ENCODE measurements at places on chromosomes 6 and 20.

- peak; percentile 43 for DNase-seq
These were observed 9.6 kb downstream of the IGF2R start for GRCh38 chr6:159978291-159979135.

DNA sequence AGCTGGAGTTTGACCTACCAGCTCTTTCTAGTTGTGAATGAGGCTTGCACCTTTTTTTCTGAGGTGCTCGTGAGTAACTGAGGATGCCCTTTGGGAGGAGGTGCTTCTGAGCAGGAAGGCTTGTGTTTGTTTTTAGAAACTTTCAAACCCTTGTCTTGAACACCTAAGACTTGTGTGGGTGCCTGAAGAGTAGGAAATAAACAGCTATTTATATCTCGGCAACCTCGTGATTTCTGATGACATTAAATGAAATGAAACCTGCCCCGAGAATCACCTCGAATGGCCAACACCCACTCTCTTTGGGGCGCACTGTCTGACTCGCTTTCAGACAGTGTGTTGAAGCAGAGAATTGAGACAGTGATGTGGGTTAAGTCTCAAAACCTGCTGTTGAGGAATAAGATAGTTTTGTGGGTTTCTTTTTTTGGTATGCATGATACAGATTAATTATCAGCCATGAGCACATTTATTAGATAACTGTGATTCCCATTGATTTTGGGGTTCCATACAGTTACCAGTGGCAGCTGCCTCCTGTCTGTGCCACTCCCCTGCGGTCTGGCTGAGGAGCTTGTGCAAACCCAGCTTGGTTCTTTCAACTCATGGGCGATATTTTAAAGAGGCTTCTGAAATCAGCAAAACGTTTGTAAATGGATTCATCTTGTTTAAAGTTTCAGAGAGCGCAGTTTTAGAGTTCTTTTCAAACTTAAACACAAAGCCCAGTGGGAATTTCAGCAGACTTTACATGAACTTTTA lies 8.4 kb downstream of the IRF4 start:
- DNase-seq: no peak

- no peak for DNase-seq
These were observed 144.0 kb downstream of the UST start for GRCh38 chr6:148890652-148891404.

DNA sequence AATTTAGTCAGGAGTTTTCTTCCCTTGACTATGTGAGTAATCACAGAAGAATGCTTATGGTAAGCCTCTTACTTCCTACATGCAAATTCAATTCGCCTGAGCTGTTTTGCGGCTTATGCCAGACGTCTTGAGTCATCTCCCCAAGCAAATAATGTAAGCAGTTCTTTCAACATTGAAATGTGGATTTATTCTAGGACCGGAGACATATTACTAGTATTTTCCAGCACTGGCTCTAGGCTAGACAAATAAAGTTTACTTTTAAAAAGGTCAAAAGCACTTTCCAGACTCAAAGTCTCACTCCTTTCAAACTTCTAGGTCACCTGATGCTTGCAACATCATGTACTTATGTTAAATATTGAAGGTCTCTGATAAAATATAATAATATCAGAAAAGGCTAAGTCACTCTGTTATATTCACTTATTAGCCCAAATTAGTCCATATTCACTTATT lies 38.1 kb upstream of the NOX3 start:
- DNase-seq: no peak

DNA sequence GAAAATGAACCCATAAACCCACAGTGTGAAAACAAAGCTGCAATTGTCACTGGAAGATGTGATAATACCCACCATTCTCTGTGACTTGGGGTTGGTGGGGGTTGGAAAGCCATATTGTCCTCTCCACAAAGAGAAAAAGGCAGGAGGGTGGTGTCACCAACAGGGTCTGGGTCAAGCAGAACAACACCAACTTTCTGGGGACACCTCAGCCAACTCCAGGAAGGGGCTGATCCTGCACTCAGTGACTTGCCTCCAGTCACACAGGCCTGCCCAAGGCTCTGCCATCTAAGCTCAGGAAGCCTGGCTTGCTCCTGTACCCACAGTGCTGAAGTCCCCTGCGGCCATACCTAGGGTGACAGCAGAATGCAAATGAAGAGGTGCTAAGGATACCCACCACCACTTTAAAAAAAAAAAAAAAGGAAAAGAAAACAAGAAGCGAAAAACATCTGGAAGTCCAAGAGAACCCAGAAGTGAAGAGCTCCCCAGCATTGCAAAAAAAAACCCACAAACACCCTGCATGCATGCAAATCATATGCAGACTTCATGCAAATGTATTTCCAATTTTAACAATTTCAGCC lies 110.6 kb downstream of the PREX1 start:
- no peak for DNase-seq

DNA sequence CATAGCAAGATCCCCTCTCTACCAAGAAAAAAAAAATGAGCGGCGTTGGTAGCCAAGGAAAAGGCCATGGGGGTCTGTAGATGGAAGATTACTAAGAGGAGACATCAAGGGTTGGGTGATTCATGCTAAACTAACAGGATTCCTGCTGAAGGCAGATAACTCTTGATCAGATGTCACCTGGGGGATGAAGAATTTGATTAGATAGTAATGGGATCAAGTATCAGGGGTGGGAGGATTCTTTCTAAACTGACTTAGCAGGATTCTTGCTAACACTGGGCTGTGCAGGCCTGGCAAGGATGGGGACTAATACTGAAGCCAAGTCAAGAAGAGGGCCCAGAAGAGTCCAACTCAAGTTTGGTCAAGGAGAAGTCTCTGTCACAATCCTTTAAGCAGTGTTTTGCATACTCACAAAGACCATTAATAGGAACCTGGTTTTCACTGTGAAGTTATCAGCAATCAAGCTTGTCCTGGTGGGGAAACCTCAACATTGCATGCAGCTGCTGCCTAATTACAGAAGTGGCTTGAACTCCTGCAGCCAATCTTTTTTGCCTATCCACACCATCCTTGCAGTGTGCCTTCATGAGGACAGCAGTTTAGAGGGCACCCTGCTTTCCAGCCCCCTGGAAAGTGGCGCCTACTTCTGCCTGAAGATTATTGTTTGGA lies 61.3 kb downstream of the ANKRD6 start:
- DNase-seq: no peak

DNA sequence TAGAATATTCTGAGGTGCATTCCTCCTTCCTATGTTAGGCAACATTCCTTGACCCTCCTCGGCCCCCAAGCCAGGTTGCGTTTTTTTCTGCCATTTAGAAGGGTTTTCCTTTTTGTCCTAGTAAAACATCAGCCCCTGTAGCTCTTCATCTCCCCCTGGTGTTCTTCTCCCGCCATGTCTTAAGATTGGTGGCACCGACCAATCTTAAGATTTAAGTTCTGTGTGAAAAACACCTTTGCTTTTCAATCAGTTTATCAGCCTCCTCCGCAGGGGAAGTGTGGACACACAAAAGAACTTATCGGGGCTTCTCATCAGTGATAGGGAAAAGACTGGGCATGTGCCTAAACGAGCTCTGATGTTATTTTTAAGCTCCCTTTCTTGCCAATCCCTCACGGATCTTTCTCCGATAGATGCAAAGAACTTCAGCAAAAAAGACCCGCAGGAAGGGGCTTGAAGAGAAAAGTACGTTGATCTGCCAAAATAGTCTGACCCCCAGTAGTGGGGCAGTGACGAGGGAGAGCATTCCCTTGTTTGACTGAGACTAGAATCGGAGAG lies 719 bp upstream of the EDN1 start:
- no peak for DNase-seq

- no peak for DNase-seq
These were observed 236.0 kb downstream of the TBXT start for GRCh38 chr6:165931675-165932074.

DNA sequence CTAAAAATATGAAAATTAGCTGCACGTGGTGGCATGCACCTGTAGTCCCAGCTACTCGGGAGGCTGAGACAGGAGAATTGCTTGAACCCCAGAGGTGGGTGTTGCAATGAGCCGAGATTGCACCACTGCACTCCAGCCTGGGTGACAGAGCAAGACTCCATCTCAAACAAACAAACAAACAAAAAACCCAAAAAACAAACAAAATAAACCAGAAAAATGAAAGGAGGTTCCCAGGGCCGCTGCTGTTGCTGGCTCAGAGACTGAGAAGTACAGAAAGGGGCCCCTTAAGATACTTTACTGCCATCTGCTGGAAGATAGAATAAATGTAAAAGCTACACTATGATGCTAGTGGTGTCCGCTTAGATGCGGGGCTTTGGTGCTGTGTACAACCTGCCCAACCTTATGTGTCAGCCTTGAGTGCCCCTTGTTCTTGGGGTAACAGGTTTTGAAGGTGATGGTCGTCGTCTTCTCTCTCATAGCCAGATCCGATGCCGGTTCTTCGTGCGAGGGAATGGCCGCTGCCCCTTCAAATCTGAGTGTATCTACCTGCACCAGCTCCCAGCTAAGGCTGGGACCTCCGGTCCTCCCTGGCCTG lies 2.8 kb upstream of the FANCE start:
- peak; percentile 30 for DNase-seq

- DNase-seq: no peak
These were observed 125.8 kb downstream of the LY86 start for GRCh38 chr6:6714118-6714897.

DNA sequence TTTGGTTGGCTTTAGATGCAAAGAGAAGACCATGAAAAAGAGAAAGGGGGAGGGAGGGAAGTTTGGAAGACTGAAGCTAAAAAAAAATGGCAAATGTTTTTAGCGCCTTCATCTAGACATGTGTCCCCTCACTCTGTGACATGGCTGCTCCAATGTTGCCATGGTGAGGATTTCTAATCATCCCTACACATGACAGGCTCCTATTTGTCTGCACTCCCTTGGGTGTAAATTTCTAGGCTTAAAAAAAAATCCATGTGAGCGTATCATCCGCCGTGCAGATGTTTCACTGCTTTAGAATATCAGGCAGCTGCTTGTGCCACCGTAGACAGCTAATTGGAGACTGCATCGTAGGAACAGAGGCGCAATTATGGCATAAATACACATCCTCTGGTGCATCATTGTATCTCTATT lies 761.1 kb upstream of the MMS22L start:
- DNase-seq: no peak

- no peak for DNase-seq
These were observed 317.1 kb downstream of the PLCB1 start for GRCh38 chr20:8449123-8449522.

GRCh38 chr6:32947552-32948465 lies 5.1 kb downstream of the HLA-DMA start:
- DNase-seq: no peak

DNA sequence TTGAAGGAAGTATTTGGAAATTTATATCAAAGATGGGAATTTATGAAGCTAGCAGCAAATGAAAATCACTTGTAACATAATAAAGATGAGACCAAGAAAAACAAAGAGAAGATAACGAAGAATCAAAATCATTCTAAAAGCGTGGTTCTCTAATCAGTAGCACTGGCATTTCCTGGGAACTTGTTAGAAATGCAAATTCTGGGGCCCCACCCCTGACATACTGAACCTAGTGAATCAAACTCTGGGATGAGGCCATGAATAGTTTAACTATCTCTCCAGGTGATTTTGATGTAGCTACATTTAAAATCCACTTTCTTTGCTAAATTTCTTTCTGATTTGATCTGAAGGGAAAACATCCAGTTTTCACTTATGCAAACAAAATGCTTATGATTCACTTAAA lies 1075.6 kb downstream of the HACE1 start:
- DNase-seq: no peak

DNA sequence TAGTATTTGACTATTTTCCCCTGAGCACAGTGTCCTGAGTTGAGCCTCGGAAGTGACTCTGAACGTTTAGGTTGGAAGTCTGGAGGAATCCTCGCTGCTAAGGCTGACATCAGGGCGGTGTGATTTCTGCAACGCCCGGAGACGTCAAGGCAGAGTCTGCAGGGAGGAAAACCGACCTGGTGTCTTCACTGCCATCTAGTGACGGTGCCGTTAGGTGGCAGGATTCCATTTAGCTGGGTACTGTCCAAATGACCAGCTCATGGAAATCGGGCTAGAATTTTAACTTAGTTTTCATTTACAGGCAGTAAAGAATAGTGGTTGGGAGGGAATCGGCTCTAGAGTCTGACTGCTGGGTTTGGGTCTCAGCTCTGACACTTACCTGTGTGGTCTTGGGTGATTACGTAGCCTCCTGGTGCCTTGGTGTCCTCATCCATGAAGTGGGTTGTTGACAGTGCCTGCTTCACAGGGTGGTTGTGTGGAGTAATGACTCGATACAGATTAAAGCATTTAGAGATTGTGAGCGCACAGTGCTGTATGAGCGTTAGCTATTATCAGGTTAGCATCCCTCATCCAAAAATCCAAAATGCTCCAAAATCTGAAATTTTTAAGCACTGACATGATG lies 35.0 kb downstream of the FOXF2 start:
- DNase-seq: no peak

GRCh38 chr20:3733119-3733995 lies 872 bp downstream of the HSPA12B start:
- DNase-seq: no peak

- no peak for DNase-seq
These were observed 28.0 kb upstream of the PHACTR3 start for GRCh38 chr20:59576216-59576953.

DNA sequence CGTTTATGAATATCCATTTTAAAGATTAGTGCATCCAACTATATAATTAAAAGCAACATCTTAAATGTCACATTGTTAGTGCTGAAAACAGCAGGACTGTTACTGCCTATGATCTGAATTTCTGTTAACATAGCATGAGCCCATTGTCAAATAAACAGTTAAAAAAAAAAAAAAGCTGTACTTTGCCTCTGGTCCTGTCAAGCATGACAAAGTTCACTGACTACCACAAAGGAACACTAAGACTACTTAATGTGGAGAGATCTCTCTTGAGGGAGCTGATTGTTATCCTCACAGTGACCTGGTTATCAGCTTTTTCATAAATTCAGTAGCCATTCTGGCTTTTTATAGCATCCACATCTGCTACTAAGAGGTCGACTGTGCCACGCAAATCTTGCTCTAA lies 228.1 kb downstream of the TMEM200A start:
- no peak for DNase-seq

- DNase-seq: no peak
These were observed 660.4 kb downstream of the TFAP2A start for GRCh38 chr6:9754515-9754914.

DNA sequence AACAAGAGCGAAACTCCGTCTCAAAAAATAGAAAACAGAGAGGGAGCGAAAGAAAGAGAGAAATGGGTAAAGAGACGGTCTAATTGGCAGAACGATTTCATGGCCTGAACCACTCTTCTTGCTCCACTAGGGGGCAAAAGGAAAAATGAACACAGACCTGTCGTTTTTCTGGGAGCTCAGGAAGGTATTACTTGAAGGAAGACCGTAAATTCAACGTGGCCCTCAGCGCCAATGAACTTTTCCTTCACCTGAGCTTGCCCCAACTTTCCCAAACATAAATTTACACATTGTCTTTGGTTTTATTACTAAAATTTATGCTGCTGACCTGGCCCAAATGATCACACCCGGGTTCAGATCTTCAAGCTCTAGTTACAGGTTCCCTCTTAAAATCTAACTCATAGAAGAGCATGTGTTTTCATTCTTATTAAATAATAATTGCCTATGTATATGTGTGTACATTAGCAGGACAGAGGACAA lies 67.3 kb downstream of the ATP9A start:
- no peak for DNase-seq

Measured in activated B cell treated with CpG ODN at 0.5 μM for 24 hours (primary cell).